A549 treated with CORT108297 at 1 μM for 4 hours (cell line): ENCODE measurements at places on chromosomes 1 and 21. TPM values are rescaled to one million over a fixed set of nuclear protein-coding genes. Genes with fewer than 3 reads are reported as not detected.

The ETV3L gene
- total RNA-seq, result not detected in 5 replicates

The TRABD2B gene
- total RNA-seq, result 0.45 to 1.4 TPM (median 0.60 TPM) in 5 replicates

The ARHGEF10L gene
- total RNA-seq, result 4.8 to 8.5 TPM (median 6.9 TPM) in 5 replicates

The C8B gene
- not detected in 5 replicates for total RNA-seq

The CD1D gene
- total RNA-seq, result 0.06 to 0.10 TPM in 2 of 5 replicates, not detected in the others

The AMPD1 gene
- total RNA-seq, result 0.07 TPM in 1 of 5 replicates, not detected in the others

The ANKRD35 gene
- not detected in 5 replicates for total RNA-seq

The PTGER3 gene
- not detected in 5 replicates for total RNA-seq

The PLEKHA6 gene
- 20.6 to 31.2 TPM (median 27.2 TPM) in 5 replicates for total RNA-seq
